Stimulated activated CD4-positive, alpha-beta T cell treated with anti-CD3 and anti-CD28 coated beads, Interleukin-1b, Interleukin-23, amount 100 ng/mL, for 24 hours (primary cell): ENCODE measurements at places on chromosomes 7 and 10.

DNA sequence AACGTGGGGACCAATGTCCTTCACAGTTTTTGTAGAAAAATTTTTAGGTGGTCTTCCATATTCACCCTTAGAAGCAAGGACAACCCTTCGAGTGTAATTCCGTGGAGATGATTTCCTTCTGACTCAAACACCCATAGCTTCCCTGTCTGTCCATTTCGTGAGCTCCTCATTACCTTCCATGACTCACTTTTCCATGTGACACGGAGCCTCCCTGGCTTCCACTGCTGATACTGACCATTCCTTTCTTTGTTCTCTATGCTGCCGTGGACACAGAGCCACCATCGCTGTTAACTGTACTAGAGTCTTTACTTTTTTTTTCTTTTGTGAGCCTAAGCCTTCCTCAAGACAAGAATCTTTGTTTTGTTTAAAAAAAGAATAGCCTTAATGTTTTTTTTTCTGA lies 12.5 kb upstream of the ARMS2 start:
- no peak for DNase-seq

GRCh38 chr10:120657371-120657770 lies 193.8 kb upstream of the WDR11 start:
- DNase-seq, result no peak

- DNase-seq, result no peak
These were observed 97.3 kb upstream of the GTF2I start for GRCh38 chr7:74560086-74560719.

DNA sequence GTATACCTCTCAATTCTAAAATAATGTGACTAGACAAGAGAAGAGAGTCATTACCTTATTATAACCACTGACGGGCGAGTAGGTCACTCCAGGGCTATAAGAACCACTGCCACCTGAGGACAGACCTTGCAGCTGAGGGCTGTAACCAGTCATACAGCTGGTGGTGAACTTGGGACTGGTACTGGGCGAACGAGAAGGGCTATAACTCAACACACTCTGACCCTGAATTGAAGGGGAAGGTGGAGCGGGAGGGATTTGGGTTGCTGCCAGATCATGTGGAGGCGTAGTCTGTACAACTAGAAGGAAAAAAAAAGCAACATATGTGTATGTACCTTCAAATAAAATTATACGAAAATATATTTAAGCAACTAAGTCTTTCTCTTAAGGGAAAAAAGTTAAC lies 3.4 kb downstream of the TMEM209 start:
- DNase-seq, result no peak

DNA sequence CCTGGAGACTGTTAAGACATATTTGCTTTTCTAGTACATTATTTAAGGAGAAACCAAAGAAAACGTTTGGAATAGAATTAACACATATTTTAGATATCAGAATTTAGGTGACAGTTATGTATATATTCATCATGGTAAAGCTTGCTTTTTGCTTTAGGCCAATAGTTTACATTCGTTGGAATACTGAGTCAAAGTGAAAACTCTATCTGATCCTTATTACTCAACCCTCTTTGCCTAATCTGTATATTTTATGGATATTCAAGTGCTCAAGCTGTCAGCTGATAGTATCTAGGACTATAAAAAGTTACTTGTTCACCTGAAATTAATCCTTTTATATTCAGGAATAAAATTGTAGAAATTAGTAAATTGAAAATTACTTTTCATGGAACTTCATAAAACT lies 61.1 kb downstream of the VPS50 start:
- no peak for DNase-seq

DNA sequence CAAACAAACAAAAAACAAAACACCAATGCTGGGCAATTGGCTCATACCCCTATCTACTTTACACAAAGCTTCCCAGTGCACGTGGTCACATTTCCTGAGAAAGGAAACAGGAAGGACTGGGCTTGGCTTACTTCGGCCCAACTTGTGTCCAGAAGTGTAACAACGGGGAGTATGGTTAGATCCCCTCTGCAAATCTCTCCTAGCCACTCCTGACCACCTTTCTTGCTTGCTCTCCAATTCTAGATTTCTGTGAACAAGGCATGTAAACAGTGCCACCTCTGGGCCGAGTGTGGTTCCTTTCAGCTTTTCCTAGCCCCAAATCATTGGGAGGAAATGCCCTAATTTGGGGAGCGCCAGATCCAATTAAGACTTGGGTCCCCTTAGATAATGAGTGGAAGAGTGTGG lies 21.0 kb upstream of the FRAT2 start:
- no peak for DNase-seq

DNA sequence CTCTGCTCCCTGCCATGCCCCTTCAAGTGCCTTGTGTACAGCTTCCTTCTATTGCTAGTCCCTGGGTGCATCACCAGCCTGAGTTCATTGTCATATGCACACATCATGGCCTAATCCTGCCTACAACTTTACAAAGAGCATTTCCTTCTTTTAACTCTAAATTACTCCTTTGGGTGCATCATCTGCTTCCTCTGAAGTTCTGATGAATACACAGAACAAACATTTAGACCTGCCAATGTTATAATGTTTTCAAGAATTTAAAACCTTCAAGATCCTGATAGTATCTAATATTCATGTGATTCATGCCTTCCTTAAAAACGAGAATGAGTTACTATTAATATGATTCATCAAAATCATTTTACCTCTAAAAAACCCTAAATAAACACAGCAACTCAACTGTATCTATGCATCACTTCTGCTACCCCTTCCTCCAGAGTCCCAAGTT lies 357.1 kb downstream of the MAGI2 start:
- DNase-seq, result no peak

- no peak for DNase-seq
These were observed 2.8 kb downstream of the ZNF248 start for GRCh38 chr10:37854626-37855025.

DNA sequence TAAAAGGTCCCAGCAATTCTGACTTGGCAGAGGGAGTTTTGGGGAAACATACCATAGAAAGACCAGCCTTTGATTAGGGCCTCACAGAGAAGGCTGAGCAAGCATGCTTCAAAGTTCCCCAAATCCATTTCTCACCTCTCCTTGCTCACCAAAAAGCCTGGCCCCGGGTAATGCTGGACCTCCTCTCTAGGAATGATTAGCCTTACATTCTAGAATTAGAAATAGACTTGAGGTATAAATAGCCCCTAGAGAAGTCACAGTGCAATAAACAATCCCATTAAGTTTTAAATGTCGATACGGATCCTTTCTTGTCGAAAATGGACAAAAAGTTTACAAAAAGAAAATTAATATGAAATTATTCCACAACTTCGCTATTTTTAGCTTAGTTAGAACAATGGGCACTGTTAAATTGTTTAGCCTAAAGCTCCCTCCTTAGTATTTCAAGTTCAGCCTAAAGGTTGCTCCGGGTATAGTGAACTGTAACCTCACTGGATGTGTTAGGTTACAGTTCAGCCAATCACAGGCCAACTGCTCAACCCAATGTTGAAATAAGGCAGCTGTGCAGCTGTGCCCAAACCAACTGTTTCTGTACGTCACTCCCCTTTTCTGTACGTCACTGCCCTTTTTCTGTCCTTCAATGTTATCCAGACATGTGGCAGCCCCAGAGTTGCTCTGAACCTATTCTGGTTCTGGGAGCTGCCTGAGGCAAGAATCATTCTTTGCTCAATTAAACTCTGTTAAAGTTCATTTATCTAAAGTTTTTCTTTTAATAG lies 7.9 kb upstream of the GSDME start:
- no peak for DNase-seq

- DNase-seq, result no peak
These were observed 207.9 kb downstream of the TNS3 start for GRCh38 chr7:47373871-47374451.

- no peak for DNase-seq
These were observed 31.9 kb downstream of the DUSP5 start for GRCh38 chr10:110529596-110530011.

DNA sequence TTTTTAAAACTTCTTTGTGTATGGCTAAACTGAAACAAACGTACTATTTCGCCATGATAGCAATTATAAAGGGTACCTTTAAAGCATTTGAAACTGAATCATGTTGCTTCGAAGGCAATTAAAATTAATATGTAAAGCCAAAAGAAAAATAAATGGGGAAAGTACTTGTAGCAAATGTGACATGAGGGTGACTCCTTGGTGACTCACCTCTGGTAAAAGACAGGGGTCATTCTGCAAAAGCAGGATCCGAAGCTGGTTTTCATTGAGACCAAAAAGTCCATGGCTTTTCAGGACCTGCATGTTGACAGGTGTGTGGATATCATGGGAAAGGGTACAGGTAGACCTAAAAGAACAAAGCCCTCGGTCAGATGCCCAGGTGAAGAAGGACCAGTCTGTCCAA lies 1.5 kb downstream of the ZC3HAV1L start:
- DNase-seq, result no peak

DNA sequence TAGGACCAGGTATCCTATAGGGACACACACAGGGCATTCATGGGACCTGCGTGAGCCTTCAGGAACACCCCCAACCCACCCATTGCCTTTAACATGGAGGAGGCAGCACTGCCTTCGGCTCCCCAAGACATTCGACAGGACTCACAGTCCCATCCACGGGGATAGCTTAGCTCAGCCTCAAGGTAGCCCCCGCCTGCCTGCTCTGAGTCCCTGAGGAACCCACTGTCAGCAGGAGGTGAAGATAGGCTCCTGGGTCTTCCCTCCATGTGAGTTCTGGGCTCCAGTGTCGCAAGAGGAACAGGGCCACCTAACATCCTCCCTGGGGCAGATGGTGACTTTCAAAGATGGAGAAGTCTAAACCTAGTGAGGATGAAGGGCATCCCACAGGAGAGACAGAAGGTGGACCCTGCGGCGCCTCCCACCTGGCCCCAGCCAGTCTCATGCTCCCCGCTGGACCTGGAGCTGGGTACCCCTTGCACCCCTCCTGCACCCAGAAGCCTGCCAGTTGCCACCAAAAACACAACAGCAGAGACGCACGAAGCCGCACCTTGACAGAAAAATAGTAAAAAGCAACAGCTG lies 4.9 kb upstream of the ADIRF start:
- no peak for DNase-seq

GRCh38 chr10:46787321-46787615 lies 124.0 kb upstream of the PTPN20 start:
- no peak for DNase-seq

- no peak for DNase-seq
These were observed 27.0 kb downstream of the MMD2 start for GRCh38 chr7:4931943-4932342.

DNA sequence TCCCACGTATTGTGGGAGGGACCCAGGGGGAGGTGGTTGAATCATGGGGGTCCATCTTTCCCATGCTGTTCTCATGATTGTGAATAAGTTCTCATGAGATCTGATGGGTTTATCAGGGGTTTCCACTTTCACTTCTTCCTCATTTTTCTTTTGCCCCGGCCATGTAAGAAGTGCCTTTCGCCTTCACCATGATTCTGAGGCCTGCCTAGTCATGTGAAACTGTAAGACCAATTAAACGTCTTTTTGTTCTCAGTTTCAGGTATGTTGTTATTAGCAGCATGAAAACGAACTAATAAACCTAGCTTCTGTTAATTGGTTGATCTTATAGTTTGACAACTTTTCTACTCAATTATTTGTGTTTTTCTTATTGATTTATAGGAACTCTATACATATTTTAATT lies 206.3 kb downstream of the NXPH1 start:
- DNase-seq, result no peak

DNA sequence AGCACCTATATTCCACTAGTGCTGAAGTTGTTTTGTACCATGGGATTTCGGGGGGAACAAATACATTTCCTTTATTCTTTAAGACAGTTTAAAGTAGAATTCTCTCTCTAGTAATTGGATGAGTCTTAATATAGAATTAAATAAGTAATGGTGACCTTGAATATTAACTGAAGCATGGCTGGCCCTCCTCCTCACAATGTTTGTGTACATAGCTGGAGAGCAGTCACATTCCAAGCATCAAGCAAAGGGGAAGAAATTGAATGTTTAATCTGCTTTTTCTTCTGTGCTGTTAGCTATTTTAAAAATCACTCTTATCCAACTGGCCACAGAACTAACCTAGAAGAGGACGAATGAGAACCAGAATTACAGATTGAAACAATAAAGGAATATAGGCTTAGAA lies 906.9 kb downstream of the CCSER2 start:
- DNase-seq, result no peak

DNA sequence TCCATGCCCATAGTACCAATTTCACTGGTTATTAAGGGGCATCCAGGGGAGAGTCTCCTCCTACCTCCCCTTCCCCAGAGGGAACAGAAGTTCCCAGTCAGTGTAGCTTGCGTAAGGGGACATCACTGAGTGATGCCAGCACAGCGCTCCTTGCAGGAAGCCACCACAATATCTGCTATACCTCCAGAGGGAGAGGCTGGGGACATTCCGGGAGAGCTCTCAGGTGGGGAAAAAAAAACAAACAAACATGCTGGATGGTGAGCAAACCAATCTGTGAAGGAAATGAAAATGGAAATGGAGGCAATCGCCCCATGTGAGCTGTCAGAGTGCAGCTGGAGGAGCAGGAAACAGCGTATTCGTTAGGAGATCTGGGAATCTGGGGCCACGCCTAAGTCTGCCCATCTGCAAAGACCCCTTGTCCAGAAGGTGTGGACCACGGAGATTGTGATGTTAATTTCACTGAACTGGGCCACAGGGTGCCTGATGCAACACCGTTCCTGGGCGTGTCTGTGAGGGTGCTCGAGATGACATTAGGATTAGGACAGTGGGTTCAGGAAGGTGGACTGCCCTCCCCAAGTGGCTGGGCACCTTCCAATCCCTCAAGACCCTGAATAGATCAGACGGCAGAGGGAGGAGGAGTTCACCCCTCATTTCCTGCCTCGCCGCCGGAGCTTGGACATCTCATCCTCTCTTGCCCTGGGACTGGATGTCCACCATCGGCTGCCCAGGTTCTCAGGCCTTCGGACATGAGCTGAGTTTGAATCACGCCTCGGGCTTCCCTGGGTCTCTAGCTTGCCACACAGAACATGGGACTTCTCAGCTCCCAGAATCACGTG lies 30.5 kb downstream of the GNA12 start:
- DNase-seq, result no peak

- DNase-seq, result no peak
These were observed 47.9 kb upstream of the MRLN start for GRCh38 chr10:59801171-59801570.

DNA sequence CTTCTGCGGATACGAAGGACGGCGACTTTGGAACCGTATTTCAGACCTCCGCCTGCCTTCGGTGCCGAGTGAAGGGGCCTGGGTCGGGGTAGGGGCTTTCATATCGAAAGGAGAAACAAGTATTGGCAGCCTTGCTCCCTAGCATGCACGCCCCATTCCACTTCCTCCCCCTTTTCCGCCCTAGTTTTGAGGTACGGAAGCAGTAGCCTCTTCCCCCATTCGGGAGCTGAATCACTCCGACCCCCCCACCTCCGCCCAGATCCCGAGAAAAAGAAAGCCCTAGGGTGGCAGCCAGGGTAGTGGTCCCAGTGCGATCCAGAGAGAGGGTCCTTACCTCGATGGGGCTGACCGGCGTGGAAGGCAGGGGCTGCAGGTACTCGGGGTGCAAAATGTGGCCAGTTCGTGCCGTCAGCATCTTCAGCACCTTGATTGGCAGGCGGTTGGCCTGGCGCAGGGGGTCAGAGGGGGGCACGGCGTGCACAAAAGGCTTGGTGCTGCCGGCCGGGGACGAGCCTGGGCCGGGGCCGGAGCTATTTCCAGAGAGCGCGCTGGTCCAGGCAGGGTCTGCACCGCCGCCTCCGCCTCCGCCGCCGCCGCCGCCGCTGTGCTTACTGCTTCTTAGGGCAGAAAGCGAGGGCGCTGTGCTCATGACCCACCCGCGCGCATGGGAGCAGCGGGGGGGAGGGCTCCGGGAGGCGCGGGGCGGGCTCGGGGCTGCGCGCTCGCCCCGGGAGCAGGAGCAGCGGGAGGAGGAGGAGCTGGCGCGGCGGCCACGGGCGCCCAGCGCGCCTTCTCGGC lies 594 bp downstream of the ZNF503 start:
- no peak for DNase-seq

GRCh38 chr7:139560678-139561077 lies 37.2 kb downstream of the CLEC2L start:
- DNase-seq, result no peak
